M059J (cell line): ENCODE measurements at places on chromosomes 1 and 21.
A peak's percentile ranks its signal among the peaks of the same experiment; 100 is the strongest.

DNA sequence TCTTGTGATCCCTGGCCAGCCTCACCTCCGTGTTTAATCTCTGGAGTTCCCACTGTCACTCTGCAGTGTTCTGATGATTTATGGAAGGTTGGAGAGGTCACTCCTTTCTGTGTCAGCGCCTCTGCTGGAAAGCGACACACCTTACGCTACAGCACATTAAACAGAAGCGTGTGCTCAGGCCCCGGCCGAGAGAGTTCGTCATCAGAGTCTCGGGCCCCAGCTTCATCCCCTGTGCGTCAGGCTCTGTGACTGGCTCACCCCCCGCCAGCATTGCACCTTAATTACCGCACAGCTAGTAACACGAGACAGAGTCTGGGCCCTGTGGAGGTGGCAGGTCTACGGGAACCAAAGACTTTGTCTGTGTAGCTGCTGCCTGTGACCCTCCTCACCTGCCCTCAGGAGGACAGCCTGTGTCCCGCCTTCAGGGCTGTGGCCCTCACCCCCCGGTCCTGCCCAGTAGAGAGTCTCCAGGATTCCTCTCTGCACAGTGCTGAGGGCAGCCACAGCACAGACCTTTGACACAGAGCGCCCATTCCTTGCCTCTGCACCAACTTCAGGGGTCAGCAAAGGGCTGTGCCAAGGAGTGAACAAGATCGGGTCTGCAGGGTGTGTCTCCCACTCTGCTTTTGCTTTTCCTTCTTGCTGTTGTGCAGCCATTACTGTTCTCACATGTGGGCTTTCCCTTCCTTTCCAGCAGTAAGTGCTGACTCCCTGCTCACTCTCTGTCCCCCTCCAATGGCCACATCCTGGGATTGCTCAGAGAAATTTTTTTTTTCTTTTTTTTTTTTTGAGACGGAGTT lies 157.6 kb downstream of the PGBD5 start:
- DNase-seq, result peak; percentile 57

DNA sequence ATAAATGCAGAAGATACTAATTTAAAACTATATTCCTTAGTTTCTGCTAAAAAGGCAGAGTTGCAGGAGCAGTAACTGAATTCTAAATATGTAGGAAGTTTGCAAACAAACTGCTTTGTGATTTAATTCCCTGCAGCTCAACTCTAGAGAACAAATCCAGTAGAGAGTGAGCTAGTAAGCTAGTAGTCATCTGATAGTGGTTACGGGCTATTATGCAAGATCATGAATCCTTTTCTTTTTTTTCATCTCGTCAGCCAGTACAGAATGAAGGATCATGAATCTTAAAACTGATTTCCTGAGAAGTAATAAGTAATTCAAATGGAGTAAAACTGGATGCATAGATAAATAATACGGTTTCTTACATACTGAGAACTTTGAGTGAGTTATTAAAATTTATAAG lies 3.3 kb downstream of the DPH5 start:
- peak; percentile 23 for DNase-seq

DNA sequence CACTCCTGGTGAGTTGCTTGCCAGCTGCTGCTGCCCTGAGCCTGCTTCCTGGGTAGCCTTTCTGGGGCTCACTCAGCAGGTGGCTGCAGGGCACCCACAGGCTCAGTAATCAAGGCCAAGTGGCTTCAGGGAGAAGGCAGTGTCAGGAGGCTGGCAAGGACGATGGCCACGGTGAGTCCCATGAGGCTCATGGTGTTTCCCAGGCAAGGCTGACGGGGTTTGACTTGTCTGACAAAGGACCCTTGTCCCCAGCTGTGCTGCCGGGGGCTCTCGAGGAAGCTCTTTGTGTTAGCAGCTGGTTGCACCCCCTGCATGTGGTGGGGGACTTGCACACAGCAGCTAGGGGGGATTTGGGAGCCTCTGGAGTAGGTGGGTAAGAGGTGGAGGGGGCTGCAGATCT lies 190.5 kb upstream of the C1orf174 start:
- DNase-seq, result no peak

- no peak for DNase-seq
Observed at GRCh38 chr1:23029337-23029736, 10.1 kb downstream of the KDM1A start.

- no peak for DNase-seq
Observed at GRCh38 chr21:33406493-33406892, 3.3 kb downstream of the IFNGR2 start.

GRCh38 chr1:17573518-17574041 lies 34.1 kb downstream of the ARHGEF10L start:
- no peak for DNase-seq

DNA sequence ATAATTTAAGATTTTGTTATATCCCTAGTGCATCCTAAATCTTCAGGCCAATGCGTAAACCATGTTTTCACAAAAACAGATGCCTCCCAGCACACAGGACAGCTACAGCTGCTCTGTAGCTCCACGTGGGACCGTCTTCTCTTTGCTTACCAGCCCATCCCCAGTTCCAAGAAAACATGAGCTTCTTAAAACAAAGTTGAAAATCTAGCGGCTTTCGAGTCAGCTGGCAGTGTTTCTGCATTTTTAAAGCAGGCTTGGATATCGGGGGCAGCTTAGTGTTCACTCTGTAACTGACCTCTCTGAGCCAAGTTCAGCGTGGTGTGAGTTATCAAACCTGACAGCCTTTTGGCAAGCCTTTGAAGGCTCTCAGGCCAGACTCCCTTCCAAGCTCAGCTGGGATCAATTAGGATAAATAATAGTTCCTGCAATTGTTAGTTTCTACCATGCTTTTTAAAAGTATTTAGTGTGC lies 881.5 kb downstream of the LTN1 start:
- peak; percentile 67 for DNase-seq

- DNase-seq, result peak; percentile 61
Observed at GRCh38 chr1:150813028-150813707, 5.1 kb upstream of the CTSK start.

DNA sequence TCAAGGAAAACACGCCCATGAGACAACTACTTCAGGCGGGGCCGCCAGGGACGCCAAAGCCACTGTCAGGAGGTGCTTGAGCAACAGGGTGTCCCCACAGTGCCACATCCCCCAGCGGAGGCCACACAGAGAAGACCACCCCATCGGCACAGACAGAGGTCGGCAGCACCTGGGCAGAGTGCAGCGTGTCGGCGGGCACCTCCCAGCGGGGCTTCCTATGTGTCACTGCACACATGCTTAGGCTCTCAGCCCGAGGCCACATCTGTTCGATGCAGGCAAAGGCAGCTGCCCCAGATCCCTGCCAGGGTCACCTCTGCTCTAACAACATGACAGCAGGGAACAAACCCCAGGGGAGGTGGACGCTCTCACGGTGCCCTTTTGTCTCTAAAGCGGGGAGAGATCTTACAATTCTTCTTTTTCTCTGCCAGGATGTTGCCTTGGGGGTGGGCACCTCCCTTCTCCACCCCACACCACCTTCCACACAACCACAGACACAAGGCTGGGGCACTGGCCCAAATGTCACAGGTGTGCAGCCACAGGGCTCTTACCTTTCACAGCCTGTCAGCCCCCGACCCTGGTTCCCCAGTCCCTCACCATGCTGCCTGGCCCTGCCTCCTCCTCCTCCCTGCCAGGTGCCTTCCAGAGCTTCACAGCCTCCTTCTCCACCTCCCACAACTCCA lies 4.2 kb downstream of the KRTAP10-8 start:
- no peak for DNase-seq

DNA sequence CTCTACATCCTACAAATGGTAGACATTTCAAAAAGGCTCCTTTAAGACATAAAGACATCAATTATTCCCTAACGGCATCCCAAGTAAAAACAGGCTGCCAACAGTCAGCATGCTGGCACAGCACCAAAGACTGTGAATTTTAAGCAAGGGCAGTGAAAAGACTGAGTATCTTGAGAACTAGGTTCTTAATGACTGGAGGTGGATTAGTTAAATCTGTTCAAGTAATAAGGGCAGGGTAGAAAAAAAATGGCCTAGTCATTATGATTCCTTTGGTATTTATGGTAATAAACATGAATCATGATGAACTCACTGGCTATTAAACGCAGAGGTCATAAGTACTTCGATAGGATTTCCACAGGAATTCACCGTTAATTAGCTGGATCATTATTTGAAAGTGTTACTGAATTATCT lies 75.2 kb downstream of the KIFAP3 start:
- peak; percentile 90 for DNase-seq

DNA sequence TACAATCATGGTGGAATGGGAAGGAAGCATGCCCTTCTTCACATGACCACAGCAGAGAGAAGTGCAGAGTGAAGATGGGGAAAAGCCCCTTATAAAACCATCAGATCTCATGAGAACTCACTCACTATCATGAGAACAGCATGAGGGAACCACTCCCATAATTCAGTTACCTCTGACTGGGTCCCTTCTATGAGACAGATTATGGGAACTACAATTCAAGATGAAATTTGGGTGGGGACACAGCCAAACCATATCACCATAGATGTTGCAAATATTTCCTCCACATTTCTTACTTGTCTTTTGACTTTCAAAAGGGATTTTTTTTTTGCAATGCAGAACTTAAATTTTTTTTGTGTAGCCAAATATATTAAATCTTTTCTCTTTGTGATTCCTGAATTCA lies 14.8 kb downstream of the SH3BGR start:
- no peak for DNase-seq

DNA sequence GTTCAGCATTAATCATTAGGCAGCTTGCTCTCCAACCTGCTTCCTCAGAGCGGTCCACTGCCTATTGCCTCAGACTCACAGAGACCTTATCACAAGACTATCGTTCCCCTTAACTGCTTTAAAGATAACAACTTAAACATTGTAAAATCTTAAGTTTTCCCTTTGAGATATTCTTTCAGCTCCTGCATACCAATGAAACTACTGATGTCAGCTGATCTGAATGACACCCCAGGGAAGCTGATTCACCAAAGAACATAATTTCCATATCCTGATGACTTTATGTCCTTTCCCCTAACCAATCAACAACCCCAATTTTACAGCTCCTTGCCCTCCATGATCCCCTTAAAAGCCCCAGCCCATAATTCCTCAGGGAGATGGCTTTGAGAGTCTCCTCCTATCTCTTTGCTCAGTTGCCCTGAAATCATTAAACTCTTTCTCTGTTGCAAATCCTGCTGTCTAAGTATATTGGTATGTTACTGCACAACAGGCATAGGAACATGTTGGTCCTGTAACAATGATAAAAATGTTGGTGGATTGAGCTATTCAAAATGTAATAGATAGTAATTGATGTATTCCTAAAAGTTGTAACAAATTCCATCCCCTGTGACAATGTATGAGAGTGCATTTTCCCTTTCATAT lies 621.4 kb upstream of the RGS18 start:
- DNase-seq, result no peak

DNA sequence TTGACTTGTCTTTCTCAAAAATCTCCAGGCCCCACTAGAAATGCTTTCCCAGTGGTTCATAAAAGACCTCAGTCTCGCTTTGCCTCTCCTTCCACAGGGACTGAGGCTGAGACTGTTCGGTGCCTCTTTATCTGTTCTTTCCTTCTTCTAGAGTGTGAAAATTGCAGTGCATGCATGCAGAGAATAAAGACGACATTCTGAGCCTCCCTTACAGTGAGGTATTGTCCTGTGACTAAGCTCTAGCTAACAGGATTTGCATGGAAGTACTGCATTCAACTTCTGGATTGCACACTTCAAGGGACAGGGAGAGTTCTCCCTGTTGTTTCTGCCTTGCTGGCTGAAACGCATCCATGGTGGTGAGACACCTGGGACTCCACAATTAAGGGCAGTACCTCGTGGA lies 69.1 kb downstream of the COLGALT2 start:
- no peak for DNase-seq

- DNase-seq, result peak; percentile 65
Observed at GRCh38 chr1:10508511-10508951, 33.8 kb downstream of the PEX14 start.

- no peak for DNase-seq
Observed at GRCh38 chr1:203765029-203765837, at the start of gene LAX1. LAX1 (plus strand) TSS chr1:203765183; CDS start chr1:203765566, 383 bp downstream.

DNA sequence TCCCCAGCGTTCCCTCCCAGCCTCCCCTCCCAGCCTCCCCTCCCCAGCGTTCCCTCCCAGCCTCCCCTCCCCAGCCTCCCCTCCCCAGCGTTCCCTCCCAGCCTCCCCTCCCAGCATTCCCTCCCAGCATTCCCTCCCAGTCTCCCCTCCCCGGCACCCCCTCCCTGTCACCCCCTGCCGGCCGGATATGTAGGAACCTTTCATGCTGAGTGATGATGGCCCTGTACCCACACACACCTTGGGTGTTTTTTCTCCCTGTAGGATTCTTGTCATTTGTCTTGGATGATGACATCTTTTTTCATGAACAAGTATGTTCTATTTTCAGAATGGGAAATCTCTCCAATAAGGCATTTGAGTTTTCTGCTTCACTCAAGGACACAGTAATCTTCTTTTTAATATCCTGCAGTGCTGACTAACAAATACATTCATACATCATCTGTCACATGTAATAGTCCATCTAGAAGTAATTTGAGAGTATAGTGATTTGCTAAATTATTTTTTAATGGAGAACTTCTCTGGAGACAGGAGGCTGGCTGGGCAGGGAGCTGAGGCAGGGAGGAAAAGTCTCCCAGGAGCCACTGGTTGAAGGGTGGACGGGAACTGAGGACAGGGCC lies 19.5 kb downstream of the FTCD start:
- no peak for DNase-seq

DNA sequence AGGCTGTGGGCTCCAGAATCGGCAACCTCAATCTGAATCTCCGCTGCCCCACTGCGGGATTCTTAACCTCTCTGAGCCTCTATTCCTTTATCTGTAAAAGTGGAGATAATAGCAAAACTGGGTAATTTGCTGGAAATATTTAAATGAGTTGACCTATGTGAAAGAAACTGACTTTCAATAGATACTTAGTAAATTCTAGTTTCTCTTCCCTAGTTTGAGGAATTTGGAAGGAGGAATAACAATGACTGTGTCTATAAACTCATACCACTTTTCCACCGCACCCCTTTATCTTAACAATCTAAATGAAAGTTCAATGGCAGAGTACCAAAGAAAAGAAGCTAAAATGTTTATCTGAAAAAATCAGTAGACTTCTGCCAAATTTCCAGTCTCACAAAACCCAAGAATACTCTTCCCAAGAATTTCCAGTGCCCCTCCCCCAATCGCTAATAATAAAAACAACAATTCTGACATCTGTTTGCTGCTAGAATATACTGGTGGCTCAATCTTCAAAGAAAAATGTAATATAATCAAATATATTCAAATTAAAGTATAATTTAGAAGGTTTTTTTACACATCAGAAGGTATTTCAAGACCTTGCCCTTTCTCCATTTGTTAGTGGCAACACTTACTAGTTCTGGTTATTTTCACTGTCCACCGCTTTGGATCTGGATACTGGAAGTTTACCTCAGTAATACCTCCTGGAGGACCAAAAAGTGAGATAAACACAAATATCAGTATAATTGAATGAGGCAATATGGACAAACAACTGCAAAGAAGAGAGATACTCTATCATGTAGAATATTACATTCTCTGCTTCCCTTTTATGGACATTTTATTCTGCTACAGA lies 171.2 kb downstream of the LTN1 start:
- DNase-seq, result peak; percentile 70

GRCh38 chr1:232510367-232511110 lies 119.4 kb downstream of the SIPA1L2 start:
- DNase-seq, result no peak

- DNase-seq, result peak; percentile 61
Observed at GRCh38 chr21:28805885-28806284, 186.8 kb downstream of the LTN1 start.
